ENCODE measurements at places on chromosomes 1 and 21.

DNA sequence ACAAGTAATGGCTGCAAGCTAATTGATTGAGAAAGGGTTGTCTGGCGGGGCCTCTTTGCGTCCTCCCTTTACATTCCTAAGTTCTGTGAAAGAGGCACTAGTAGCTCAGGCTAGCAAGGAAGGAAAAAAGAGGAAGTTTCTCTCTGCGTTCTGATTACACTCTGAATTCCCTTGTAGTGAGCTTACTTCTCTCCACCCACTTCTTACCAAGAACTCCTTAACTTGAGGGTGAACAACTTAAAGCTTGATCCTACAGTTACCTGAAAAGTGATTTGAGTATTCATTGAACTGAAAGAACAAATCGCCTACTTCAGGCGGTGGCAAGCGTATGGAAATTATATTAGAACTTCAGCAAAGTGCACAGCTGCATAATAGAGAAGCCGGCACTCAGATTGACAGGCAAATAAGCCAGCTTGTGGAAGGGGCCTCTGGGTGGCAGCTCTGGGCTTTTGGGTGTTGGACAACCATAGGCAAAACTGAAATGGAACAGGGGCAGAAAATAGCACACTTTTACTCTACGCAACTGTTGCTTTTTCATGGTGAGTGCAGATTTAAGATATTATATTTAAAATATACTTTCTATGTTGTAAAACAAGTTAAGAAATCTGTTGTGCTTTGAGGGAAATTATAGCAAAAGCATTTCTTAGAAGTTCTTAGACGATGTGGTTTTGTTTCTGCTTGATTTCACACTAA is 464.5 kb downstream of the USP25 start:
- no peak for DNase-seq

GRCh38 chr21:33884376-33885171 is 31.0 kb downstream of the ATP5PO start:
- DNase-seq = no peak

DNA sequence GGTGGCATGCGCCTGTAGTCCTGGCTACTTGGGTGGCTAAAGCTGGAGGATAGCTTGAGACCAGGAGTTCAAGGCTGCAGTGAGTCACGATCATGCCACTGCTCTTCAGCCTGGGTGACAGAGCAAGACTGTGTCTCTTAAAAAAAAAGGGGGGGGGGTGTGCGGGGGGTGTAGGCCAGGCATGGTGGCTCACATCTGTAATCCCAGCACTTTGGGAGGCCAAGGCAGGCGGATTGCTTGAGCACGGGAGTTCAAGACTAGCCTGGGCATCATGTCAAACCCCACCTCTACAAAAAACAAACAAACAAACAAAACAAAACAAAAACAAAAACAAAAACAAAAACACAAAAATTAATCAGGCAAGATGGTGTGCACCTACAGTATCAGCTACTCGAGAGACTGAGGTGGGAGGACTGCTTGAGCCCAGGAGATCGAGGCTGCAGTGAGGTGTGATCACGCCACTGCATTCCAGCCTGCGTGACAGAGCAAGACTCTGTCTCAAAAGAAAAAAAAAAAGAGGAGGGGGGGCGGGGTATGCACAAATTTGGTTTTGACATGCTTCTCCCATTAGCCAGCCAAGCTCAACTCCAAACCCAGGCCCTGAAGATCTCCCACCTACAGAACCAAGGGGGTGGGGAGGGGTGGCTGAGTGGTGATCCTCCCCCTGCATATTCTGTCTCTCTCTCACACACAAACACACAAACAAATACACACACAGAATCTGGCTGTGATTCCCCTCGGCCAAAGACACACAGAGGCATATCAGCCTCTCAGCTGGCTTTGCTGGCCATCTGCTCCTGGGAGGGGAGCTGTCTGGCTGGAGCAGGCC is 3.1 kb downstream of the PTAFR start:
- DNase-seq = no peak

DNA sequence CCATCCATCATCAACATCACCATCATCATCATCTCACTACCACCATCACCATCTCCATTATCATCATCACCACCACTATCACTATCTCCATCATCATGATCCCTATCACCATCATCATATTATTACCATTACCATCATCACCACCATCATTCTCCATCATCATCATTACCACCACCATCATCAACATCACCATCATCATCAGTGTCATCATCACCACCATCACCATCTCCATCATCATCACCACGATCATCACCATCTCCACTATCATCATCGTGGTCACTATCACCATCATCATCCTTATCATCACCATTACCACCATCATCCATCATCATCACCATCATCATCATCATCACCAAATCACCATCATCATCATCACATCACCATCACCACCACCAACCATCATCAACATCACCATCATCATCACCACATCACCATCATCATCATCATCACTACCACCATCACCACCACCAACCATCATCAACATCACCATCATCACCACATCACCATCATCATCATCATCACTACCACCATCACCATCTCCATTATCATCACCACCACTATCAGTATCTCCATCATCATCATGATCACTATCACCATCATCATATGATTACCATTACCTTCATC is 202.1 kb upstream of the VAMP3 start:
- no peak for DNase-seq

DNA sequence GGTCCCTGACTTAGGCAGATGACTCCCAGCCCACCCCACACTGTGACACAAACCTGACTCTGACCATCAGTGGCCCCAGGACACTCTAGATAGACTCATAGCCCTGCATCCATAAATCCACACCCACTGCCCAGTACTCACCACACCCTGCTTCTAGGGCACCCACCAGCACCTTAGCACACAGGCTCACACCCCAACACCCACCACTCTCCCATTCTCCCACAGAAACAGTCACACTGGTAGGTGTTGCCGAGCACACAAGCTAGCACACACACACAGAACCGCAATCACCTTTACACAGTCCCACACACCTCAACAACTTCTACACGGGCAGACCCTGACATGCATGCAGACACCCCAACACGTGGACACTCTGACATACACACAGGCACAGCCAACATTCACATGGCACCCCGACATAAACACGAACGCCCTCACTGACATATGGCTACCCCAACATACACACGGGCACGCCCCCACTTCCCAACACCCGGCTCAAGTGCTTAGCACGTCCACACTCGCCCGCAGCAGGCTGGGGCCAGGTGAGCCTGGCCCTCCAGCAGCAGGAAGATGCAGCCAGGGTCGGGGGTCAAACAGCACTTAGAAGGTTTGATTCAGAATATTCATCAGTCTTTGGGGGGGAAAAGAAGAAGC is 105.5 kb upstream of the TARDBP start:
- DNase-seq = no peak

DNA sequence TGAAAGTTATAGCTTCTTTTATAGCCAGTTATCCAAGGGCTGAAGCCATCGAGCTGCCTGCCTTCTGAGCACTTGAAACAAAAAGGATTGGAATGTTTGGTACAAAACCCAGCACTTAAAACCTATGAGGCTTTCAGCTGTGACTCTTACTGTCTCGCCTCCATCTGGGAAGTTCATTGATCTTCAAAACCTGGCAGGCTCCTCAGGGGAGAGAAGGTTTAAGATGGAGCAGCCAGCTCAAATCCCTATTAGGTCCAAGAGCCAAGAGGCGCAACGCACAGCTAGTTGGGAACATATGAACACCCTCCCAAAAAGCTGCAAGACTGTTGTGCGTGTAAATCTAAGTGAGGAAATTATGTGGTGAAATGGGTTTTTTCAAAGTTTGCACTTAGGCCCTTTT is 33.4 kb downstream of the BACE2 start:
- DNase-seq = no peak

- DNase-seq = no peak
Measured at GRCh38 chr1:2449636-2450454, 26.2 kb upstream of the PLCH2 start.

DNA sequence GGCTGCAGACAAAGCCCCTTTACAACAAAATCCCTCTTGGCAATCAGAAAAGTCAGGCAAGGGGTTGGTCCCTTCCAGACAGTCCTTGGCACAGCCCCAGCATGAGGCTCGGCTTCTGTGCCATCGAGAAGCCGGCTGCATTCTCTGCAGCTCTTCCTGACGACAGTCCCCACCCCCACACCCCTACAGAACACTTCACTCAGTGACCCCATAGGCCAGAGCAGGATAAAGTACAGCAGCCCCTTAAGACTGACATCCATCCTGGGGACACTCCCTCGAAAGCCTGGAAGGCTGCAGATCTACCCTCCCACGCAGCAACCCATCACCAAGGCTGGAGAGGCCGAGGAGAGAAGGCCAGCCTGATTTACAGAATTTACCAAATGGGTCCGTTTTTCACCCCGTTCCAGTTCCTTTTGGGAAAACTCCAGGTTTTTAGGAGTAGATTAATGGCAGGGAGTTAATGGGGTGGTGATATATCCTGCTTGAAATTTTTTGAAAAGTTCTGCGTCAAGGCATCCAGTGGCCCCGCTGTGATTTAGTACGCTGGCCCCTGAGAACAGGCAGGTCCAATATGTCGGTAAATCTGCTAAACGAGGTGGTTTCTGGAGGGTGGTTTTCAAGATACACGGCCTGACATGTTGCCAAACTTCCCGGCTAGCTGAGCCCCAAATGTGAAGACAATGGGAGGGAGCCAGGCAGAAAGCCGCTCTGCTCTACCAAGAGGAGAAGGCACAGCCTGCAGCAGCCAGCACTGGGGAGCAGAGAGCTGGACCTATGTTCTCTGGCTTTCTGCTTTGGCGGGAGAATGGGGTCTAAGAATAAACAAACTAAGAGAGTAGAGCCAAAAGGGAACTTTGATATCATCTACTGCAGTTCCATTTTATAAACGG is 81.7 kb downstream of the SSBP3 start:
- no peak for DNase-seq

DNA sequence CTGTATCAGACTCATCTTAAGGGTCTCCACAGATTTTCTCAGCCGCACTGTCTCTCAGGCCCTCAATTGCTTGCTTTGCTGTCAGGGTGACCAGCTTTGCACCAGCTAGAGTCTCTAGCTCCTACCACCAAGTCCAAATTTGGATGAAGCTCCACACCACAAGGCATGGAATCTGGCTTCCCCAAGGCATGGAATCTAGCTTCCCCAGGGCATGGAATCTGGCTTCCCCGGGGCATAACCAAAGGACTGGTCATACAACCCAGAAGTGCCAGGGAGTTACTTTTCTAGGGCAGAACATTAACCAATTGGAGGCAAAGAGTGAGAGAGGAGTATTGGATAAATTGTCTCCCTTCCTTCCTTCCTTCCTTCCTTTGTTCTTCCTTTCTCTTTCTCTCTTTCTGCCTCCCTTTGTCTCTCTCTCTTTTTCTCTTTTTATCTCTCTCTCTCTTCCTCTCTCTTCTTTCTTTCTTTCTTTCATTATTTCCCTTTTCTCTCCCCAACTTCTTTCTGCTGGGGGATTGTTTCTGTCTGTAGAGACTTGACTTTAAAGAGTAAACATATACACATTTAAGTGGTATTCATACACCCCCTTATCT is 76.9 kb upstream of the HAO2 start:
- DNase-seq = no peak

DNA sequence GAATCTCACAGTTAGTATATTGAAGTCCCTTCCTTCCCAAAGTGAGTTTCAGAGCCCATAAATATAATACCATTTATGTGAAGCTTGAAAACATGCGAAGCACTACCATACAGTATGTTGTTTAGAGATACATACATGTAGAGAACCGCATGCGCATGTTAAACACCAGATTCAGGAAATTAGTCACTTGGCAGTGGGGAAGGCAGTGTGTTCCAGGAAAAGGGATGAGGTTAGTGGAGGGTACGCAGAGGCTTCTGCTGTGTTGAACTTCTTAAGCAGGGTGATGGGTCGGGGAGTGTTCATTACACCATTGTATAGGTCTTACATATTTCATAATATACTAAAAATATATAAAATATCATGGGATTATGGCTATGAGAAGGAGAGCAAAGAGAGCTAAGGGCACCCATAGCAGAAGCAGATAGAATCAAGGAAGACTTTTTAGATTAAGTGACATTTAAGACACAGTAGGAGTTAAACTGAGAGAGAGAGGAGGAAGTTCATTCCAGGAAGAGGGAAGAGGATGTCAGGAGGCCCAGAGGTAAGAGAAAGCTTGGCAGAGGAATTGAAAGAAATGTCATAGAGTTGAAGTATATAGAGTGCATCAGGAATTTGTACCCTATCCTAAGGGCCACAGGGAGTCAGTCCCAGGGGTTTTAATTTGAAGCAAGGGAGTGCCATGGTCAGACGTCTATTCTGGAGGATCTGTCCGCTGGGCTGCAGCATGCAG is 43.5 kb upstream of the SARS1 start:
- DNase-seq = no peak
